ENCODE measurements at places on chromosomes 7 and 10.

DNA sequence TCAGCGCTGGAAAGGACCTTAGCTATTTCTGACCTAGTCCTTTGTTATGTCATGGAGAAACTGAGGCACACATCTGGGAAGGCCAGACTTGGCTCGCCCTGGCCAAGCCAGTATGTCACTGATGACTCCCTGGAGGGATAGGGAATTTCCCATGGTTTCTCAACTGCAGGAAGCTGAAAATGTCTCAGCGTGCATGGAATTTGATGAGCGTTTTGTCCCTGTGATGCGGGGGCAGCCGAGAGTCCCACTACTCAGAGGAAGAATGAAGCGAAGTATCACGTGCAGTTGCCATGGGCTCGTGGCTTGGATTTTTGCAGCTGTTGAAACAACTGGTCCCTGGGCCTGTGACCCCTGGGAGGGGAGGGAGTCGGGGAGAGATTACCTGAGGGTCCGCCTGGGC lies 44.8 kb downstream of the CLIP2 start:
- DNase-seq, result no peak

GRCh38 chr10:21990449-21990848 lies 13.1 kb downstream of the DNAJC1 start:
- DNase-seq, result no peak

DNA sequence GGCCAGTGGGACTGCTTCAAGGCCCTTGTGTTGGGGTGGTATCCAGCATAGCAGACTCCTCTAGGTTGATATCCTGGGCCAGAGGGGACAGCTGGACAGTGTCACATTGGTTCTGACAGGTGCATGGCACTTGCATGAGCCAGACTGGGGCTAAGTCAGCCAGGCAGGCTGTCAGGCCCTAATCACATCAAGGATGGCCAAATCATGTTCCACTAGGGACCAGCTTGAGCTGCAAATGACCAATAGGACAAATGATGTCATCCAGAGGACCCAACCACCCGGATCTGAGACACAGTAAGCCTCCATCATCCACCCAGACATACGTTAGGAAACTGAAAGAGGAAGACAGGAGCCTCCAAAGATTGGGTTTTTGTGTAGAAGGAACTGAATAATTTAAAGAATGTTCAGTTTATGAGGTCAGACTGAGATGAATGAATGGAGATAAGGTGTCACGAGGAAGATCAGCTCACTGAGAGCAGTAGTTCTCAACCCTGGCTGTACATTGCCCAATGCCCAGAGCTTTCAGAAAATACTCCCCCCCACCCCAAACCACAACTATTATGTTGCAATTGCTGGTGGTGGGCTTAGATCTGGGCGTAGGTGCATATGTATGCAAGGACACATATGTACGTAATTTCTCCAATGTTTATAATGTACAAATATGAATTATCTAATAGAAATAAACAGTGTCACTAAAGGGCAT lies 75.2 kb upstream of the INHBA start:
- no peak for DNase-seq

- no peak for DNase-seq
Measured at GRCh38 chr10:17713758-17714157, 38.2 kb upstream of the TMEM236 start.

DNA sequence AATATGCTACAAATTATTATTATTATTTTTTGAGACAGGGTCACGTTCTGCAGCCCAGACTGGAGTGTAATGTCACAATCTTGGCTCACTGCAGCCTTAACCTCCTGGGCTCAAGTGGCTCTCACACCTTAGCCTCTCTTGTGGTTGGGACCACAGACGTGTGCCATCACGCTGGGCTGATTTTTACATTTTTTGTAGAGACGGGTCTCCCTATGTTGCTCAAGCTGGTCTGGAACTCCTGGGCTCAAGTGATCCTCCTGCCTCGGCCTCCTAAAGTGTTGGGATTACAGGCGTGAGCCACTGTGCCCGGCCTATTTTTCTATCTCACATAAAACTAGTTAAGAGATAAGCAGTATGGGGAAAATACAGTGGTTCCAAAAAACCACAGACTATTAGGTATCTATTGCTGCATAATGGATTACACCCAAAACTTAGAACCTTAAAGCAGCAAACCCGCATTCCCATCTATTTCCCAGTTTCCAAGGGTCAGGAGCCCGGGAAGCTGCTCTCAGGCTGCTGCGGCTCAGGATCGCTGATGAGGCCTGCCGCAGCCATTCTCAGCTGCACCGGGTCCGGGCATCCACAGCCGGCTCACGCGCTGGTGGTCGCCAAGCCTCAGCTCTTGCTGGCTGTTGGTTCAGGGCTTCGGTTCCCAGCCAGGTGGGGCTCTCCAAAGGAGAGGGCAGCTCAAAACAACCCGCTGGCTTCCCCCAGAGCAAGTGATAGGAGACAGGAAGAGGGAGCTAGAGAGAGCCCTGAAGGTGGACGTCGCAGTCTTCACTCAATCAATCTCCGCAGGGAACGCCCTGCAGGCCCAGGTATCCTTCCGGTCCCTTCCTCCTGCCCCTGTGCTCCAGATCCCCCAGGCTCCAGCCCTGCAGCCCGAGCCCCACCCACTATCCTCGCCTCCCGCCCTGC lies 128.2 kb downstream of the UBE2H start:
- peak; percentile 39 for DNase-seq

DNA sequence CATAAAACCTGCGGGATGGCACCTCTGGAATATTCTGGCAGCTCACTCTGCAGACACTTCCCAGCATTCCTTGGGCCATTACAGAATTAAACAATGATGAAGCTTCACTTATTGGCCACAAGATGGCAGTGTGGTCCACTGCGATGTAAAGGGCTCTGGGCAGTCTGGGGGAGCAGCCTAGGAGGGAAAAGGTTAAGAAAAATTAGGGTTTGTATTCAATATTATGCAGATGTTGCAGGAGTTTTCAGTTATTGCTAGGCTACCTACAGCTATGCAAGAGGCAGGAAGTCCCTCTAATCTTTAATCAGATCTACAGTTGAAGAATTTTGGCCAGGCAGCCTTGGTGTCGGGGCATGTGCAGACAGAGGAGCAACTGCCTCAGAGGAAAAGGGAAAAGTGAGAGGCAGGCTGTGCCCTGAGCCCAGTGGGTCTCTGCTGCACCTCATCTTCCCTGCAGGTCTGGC lies 233.2 kb upstream of the PRSS1 start:
- DNase-seq, result peak; percentile 46

DNA sequence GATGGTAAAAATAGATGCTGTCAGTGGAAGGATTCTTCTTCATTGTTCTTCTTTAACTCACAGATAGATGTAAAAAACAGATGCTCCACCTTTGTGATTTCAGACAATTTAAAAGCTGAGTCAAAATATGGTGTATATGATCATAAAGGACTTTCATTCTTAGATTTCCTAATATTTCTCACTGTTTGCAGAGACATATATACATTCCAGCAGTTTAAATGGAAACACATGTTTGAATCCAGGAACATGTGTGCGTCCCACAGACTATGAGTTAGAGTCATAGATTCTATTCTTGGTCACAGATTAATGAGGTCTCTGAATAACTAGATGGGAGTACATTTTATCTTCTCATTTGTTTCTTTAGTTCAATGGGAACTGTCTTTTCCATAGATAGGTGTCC lies 109.6 kb downstream of the BICC1 start:
- DNase-seq, result no peak

DNA sequence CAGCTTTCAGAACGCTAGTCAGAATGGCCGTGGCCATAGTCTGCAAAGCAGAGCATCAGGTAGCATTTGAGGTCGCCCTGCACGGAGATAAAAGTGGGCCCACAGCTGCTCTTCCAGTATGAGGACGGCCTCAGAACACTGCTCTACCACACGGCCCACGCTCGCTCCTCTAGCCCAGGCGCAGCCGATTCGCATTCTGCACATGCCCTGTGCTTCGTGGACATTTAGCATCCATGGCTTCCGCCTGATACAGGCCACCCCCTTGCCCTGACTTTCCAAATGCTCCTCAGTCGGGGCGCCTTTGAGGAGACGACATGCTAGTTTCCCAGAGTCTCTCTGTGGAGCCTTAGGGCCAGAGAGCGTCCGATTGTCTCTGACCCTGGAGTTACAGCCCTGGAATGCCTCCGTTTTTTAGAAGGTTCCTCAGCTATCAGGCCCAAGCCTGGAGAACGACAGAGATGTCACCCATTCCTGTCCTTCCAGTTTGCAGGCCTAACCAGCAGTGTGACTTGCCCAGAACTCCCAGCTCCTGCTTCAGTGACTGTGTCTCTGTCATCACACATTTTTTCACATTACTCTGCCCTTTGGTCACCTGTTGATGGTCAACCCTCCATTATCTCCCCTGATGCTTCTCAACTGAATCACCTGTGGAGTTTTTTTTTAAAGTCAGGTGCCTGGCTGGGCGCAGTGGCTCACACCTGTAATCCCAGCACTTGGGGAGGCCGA lies 14.3 kb downstream of the STRA8 start:
- DNase-seq, result no peak

DNA sequence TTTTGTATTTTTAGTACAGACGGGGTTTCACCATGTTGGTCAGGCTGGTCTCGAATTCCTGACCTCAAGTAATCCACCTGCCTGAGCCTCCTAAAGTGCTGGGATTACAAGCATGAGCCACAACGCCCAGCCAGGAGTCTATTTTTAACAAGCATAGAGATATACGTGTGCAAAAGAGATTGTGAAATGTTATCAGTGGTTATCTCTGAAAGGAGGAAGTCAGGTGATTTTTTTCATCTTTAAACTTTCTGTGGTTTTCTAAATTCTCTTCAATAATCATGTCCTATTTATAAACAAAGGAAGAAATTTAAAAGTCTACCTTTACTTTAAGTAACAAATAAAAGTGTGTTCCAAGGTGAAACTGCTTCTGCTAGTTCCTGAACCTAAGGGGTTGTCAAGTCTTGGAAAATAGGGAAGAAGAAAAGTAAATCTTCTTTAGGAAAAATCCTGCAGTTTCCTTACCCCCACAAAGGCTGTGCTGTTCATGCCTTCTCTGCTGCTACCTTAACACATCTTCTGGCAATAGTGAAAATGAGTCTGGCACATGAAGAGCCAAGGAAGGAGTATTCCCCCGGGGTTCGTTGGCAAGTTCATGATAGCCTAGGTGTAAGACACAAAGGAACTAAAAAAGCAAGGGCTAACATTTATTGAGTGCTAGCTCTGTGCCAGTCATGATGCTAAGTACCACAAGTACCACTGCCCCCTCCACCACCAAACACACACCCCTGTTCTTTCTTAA lies 51.1 kb downstream of the CYP26A1 start:
- DNase-seq, result no peak

GRCh38 chr7:149310113-149310836 lies 48.3 kb downstream of the ZNF783 start:
- peak; percentile 28 for DNase-seq

DNA sequence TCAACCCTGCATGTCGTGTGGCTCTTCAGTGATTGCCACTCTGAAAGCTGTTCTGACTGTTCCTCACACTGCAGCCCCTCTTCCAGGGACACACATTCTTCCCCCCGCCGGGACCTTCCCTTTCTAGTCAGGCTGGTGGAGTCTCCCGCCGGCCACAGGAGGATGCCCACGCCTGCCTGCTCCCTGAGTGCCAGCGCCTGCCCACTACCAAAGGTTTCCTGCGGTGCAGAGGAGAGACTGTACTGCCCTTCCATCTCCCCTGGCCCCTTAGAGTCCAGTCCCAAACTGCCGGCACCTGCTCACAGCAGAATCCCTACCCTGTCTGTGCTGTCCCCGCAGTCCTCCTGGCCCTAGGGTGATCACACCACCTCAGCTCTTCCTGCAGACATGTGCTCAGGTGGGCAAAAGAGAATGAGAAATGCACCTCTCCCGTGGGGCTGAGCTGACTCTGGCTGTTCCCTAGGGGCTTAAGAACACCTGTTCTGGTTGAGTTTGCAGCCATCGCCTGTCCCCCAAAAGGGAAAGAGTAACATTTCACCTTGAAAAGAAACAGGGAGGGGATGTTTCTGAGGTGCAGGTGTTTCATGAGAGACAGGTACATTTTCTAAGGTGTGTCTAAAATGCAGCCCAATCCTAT lies 1.4 kb downstream of the PODXL start:
- DNase-seq, result no peak

DNA sequence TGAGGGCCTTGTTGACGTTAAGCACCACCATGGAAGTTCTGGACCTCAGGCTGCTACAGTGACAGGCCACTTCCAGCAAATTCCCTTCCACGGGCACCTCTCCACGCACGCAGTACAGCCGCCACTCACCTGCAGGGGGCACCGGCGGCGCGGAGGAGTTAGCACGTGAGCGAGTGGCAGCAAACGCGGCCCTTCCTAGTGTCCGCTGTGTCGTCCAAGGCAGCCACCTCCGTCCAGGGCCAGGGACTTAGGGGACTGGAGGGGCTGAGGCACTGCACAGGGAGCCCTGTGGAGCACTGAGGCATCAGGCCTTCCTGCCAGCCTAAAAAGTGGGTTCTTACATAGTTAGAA lies 164.4 kb downstream of the SVIL start:
- no peak for DNase-seq

DNA sequence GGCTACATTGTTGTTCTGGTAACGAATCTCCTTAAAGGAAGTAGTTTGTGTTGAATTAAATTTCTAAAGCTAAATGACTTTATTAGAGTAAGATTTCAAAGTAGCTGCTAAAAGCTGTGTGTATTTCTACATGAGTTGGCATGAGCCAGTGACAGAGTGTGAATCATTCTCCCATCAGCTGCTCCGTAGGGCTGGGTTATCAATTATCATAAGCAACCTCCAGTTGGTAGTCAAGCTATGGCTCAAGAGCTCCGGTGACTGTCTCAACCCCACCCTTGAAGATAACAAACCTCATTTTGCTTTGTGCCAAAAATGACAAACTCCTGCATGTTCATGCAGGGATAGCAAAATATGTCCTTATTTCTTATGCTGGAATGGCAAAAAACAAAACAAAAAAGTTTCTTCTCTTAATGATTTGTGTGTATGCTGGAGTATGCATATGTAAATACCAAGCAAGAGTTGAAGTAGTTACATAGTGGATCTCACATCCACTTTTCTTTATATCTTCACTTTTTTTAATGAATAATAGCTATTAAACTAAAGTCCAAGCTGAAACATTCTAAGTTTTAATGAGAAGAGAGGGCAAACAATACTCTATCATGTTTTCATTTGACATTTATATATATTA lies 249.4 kb downstream of the CACNA2D1 start:
- DNase-seq, result no peak
